ENCODE measurements at places on chromosomes 11 and 22. TPM values are rescaled to one million over a fixed set of nuclear protein-coding genes. Genes with fewer than 3 reads are reported as not detected.
A peak's percentile ranks its signal among the peaks of the same experiment; 100 is the strongest.

Gene OR51B5
- total RNA-seq: not detected

DNA sequence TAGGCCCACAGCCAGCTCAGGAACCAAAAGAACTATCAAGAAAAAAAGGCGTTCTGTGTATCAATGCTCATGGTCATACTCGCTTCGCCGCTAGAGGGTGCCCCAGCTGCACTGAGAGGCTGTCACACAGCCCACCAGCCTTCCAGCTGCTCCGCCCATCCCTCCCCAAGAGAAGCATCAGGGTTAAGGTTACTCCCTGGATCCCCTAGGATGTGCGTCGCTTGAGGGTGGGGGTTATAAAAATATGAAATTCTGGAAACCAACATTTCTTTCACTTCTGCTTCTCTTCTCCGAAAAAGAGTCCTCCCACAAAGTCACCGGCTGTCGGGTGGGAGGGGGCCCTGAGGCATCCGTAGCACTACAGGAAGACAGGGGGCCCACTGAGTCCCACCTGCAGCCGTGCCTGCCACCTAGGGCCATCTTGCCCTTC, 1.7 kb downstream of the CBX6 start:
- peak; percentile 87 for DNase-seq

Gene GAB4
- total RNA-seq: not detected

DNA sequence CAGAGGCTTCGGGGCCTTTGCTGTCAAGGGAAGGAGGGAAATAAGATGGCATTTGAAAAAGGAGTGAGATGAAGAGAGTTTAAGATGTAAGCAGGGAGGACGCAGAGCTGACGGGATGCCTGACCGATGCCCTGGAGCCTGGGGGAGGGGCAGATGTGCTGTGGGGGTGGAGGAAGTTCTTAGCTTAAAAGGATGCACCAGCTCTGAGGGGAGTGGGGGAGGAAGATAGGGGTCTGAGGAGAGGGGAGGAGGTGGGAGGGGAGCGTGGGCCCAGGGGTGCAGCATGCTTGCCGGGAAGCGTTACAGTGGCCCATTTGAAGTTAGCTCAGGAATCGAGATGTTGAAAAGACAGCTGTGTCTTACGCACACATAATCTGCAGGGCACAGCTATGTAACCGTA, 56.3 kb downstream of the RPS6KA4 start:
- DNase-seq: no peak

DNA sequence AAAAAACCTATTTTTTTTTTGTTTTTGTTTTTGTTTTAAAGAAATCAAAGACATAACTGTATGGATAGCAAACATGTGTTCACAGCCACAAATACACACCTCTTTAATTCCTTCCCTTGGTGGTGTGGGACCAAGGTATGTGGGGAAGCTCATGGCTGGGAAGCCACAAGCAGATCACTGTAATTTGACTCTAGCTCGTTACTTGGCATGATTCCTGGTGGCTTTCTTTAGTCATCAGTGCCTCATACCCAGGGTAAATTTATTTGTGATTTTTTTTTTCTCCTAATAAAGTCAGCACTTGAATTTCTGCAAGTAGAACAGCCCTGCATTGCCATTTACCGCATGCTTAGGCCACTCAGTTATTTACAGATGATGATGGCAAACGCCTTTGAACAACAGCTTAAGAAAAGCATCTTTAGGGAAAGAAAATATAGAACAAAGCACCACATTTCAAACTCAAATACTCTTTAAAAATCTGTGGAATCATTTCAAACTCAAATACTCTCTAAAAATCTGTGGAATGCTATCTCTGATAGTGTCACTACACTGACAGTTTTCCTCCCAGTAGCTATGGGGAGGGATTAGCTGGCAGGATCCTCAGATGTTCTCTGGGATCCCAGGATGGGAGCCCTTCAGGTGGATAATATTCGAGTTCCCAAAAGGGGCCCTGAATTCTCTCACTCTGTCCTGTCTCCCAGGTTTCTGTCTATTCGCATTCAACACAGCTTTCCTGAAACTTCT, 687.2 kb downstream of the OPCML start:
- DNase-seq: no peak
